ENCODE measurements at places on chromosomes 3 and 15.

GRCh38 chr3:126084768-126085180 is 850 bp upstream of the SLC41A3 start:
- no peak for DNase-seq

GRCh38 chr3:106420628-106421027 is 551.8 kb upstream of the CBLB start:
- DNase-seq: no peak

- DNase-seq: no peak
Observed at GRCh38 chr3:120370463-120370862, 21.3 kb upstream of the LRRC58 start.

DNA sequence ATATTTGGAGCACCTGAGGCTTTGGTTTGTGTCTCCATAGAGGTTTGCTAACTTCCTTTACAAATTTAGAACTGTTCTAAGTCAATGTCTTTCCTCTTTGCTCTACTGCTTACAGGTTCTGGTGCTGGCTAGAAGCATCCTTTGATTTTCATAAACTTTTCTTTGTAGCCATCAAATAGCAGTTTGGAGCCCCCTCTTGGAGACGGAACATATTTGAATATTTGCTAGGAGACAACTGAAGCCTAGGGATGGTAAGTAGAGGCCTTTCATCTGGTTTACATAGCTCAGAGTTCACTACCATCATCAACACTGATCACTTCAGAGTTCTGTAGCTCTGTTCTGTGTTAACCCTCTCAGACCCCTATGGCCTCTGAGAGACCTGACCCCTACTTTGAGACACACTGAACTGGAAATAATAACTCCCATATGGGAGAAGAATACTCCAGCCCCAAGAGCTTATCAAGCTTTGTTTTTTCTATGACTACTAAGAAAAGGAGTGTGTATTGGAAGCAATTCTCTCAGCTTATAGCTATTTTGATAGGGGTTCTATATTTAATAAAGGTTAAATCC is 420.4 kb downstream of the EPHA3 start:
- DNase-seq: no peak

GRCh38 chr3:30578986-30579579 is 27.3 kb upstream of the TGFBR2 start:
- DNase-seq: no peak

DNA sequence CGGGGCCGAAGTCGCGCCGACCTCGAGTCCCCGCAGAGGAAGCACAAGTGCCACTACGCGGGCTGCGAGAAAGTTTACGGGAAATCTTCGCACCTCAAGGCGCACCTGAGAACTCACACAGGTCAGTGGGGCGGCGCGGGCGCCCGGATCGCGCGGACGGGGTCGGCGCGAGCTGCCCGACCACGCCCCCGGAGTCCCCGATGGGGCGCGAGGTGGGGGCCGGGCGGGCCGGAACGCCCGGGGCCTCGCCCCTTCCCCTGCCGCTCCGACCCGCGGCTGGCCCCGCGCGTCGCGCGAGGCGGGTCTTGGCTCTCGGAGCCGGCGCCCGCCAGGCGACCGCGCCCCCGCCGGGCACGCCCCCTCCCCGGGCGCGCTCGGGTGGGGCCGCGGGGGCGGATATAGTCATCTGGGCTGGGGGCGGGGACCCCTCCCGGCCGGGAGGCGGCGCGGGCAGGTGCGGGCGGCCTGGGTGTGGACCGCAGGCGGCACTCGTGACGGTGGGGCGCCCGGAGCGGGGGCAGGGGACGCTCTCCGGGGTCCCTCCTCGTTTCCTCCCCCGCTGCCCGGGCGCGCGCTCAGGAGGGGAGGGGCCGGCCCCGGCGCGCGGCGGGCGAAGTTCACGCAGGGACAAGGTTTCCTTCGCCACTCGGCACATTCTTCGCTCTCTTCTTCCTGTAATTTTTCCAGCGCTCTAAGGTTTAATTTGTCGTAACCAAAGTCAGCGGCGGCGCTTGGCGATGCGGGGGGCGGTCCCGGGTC is 1.2 kb downstream of the KLF13 start:
- peak; percentile 73 for DNase-seq

Data from T-helper 1 cell (primary cell).